Hepatocyte (in vitro differentiated cells): ENCODE measurements at places on chromosomes 2 and 18. TPM values are rescaled to one million over a fixed set of nuclear protein-coding genes. Genes with fewer than 3 reads are reported as not detected.

SOWAHC gene
- 26.2 and 26.5 TPM in 2 replicates for total RNA-seq

CPSF3 gene
- total RNA-seq: 38.7 and 39.1 TPM in 2 replicates

DNA sequence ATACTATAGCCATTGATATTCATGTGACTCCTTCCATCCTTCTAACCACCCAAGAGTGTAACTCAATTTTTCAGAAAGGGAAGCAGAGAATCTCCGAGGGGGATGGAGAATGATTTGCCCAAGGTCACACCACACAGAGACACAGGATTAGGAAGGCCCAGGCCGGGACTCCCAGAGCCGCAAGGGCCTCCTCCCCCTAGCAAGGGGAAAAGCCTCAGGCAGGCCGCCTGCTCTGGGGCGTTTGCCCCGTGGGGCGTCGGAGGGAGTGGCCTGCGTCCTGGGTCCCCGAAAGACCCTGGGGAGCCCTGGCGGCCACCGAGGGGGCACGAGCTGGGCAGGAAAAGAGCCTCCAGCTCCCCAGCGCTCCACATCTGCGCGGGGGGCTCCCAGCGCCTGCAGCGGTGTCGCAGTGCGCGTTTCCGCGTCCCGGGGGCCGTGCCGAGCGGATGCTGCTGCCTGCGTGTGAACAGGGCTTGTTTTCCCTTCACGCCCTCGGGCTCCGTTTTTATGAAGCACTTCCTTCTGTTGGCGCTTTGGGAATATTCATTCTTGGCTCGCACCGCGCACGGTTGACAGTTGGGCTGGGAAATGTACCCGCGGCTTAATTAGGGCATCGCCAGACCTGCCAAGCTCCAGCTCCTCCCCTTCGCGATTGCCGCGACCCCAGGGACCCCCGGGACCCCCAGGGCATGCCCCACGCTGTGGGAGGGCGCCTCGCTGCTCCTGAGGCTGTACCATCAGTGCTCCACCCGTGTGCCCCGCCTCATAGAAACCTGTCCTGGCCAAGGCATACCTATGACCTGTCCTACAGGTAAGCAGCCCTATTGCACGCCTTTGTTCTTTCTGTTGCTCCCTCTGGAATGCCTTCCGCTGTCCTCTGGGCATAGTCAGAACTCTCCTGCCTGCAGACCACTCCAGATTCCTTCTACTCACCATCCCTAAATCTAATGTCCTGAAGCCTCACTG is 158.9 kb upstream of the GLI2 start:
- H3K4me1 ChIP-seq: peaks cover under 1% of the 10 kb centered on the region
- no peak overlapping the region for H3K4me3 ChIP-seq
- no peak for DNase-seq
- H3K27me3 ChIP-seq: peaks cover 10% of the 10 kb centered on the region
- H3K27ac ChIP-seq: no peak overlapping the region

DNA sequence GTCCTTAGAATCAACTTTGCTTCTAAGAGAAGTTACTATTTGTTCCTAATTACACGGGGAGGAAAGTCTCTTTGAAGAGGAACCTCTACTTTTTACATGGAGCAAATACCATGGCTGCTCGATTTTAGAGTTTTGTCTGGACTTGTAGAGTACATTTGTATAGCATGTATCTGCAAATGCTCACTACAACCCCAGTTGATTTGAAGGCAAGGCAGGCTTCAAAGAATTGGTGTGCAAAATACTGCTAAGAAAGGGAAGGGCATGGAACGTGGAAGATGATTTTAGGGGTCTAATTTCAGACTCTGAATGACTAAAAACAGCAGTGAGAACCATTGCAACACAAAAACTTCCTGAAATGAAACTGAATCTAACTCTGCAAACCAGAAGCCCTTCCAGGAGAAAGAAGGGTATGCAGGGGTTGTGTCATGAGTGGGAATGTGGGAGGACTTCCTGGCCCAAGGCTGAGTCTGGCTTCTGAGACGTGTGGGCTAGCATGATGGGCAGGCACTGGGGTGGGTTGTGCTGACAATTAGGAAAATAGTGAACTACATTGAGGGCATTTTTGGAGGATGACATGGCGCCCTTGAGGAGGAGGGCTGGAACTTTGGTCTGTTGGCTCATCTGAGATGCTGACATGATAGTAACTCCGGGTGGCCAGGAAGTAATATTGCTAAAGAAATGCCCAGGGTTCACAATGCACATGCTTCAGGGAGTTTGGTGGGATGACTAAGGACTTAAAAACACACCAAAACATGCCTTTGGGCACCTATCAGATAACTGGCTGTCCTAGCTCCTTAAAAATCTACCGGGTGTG is 18.9 kb upstream of the IL1R2 start:
- no peak overlapping the region for H3K4me3 ChIP-seq
- no peak for DNase-seq
- peak overlapping the region; percentile 25 for H3K27ac ChIP-seq
- no peaks in the 10 kb centered on the region for H3K36me3 ChIP-seq
- no peaks in the 10 kb centered on the region for H3K27me3 ChIP-seq
- no peaks in the 10 kb centered on the region for H3K4me1 ChIP-seq

DNA sequence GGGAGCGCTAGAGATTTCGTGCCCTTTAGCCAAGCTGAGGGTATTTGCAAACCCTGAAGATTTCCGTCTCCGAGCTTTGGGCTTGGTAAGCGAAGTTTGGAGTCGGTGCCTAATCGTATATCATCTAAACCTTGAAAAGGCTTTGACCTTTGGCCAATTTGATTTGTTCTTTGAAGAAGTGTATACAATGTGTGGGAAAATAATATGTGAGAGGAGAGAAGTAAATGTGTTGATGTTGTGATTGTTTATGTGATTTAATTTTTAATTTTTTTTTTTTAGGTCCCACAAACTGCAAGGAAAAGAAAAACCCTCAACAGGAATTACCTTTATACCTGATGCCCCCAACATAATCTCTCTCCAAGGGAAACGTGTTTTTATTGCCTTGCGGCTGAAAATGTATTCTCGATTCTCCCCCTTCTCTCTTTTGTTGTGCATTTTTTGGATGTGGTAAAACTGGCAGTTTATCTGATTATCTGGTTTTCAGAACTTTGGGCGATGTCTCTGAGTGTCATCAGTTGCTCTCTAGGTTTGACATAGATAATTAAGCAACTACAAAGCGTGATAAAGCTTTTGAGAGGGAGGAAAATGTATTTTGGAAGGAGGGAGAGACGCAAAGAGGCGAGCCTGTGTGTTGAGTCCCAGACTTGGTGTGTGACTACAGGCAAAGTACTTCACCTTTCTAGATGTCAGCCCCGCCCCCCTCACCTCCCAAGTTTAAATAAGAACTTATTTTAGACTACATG is 912 bp upstream of the FBXO11 start:
- H3K27ac ChIP-seq: peak overlapping the region; percentile 83
- H3K36me3 ChIP-seq: no peaks in the 10 kb centered on the region
- peak; percentile 28 for DNase-seq
- H3K4me1 ChIP-seq: peaks cover 8% of the 10 kb centered on the region

DNA sequence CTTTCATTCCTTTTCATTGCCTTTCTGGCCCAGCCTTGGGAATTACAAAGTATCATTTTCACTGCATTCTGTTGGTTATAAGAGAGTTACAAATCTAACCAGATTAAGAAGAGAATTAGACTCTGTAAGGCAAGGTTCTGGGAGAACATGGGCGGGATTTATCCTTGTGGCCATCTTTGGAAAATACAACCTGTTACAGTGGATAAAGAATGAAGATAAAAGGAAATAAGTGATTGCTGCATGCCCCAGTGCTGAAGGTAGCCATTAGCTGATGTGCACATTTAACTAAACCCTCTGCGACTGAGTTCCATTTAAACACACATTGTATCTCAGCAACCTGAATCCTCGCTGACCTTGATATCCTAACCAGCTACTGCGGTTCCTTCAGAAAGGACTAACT is 93.4 kb downstream of the SMC6 start:
- H3K36me3 ChIP-seq: no peaks in the 10 kb centered on the region
- no peak for DNase-seq
- no peaks in the 10 kb centered on the region for H3K4me1 ChIP-seq
- no peak overlapping the region for H3K4me3 ChIP-seq
- H3K27ac ChIP-seq: no peak overlapping the region
- no peaks in the 10 kb centered on the region for H3K27me3 ChIP-seq

- peaks cover 4% of the 10 kb centered on the region for H3K4me1 ChIP-seq
- H3K27ac ChIP-seq: no peak overlapping the region
- DNase-seq: no peak
- no peak overlapping the region for H3K4me3 ChIP-seq
- no peaks in the 10 kb centered on the region for H3K36me3 ChIP-seq
Observed at GRCh38 chr2:187299122-187299906, 148.7 kb downstream of the CALCRL start.

DNA sequence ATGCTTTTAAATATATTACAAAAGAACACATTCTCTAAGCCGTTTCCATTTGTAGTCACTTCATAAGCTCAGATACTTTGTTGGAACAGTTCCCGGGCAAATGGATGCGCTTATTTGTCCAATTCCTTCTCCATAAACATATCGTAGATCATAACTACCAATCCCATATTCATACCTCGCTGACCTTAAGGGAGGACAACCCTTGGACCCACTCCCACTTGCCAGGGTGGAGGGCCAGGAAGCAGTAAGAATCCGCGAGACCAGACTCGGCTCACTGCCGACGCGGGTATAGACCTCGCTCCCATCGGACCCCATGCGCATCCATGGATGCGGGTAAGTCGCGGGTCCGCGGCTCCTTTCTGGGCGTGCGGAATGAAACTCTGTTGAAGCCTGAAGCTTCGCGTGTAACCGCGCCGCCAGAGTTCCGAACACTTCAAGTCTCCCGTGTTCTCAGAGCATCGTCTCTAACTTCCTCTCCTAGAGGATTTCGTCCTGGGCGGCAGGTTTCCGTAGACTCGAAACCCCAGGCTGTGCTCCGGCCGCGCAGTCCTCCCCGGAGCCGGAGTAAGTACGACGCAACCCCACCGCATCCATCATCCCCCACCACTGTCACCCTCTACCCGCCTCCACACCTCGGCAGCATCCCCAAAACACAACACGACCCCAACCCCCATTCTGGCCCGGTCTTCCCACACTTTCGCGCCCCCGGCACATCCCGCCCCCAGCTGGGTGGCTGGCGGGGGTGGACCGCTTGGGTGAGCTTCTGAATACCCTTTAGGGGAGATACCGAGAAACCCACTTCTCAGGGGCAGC is 1.1 kb downstream of the DSC3 start:
- peaks cover 12% of the 10 kb centered on the region for H3K4me1 ChIP-seq
- no peaks in the 10 kb centered on the region for H3K36me3 ChIP-seq
- H3K27ac ChIP-seq: peak overlapping the region; percentile 71

DNA sequence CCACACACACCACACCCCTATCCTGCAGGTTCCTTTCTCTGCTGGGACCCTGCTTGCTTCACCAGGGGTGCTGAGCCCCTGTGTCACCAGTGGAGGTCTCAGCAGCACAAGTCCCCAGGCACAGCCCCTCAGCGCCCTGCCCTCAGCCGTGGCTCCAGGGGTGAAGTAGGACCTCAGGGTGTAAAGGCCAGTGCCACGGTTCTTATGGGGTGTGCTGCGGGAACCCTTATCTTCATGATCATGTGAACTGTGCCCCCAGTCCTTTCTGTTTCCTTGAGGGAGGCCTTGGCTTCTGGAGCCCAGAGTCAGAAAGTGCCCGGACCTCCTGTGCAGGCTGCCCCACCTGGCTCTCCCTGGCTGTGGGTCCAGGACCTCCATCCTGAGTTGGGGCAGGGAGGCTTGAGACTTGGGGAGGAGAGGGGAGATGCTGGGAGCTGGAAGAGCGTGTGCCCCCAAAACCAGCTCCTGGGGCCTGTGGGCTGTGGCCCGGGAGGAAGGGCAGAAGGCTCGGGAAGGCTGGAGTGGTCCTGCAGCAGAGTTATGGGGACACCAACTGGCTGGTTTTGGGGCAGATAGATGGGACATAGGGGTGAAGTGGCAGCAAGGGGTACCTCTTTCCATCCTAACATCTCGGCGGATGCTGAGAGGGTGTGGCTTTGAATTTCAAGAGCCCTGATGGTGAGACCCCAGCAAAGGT is 20.2 kb upstream of the KLF11 start:
- no peak for DNase-seq
- H3K4me1 ChIP-seq: no peaks in the 10 kb centered on the region
- no peaks in the 10 kb centered on the region for H3K36me3 ChIP-seq
- no peak overlapping the region for H3K4me3 ChIP-seq
- no peak overlapping the region for H3K27ac ChIP-seq

ARHGAP28 gene
- 60.7 and 71.3 TPM in 2 replicates for total RNA-seq

LRRFIP1 gene
- 42.7 and 49.0 TPM in 2 replicates for total RNA-seq

- H3K4me3 ChIP-seq: no peak overlapping the region
- H3K36me3 ChIP-seq: no peaks in the 10 kb centered on the region
Observed at GRCh38 chr2:144415386-144415785, 104.5 kb downstream of the ZEB2 start.

HOXD11 gene
- total RNA-seq: 5.7 and 6.3 TPM in 2 replicates

DNA sequence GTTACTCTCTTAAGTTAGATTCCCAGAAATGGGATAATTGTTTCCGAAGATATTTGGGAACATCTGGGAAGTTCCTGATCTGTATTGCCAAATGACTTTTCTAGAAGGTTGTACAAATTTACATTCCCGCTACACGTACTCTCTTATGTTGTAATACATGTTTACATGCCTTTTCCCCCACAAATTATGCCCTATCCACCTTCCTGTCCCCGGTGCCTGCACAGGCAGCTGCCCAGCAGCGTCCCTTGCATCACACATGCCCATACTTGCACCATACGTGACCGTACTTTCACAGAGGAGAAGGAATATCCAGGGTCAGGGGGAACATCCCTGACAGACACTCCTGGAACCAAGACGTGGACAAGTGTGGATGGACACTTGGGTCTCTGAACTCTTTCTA is 24.2 kb upstream of the KLF11 start:
- no peak overlapping the region for H3K27ac ChIP-seq
- H3K4me3 ChIP-seq: no peak overlapping the region
- no peaks in the 10 kb centered on the region for H3K36me3 ChIP-seq
- no peaks in the 10 kb centered on the region for H3K27me3 ChIP-seq
- no peak for DNase-seq

CD8A gene
- 0.33 TPM in 1 of 2 replicates, not detected in the other for total RNA-seq

DNA sequence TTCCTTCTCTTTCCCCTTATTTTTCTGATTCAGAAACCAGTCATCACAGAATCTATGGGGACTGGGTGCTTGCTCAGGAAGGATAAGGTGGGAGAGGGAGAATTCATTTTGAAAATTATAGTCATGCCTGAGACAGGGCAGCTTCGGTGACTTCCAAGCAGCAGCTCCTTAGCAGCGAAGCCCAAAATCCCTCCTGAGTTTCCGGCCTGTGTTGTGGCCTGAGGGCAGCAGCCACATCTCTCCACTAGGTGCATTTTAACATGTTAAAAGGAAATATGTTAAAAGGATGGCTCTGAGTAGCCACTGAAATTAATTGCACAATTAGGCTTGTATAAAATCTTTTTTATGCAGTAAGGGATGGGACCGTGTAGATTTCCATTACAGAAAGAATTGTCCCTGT is 207.0 kb upstream of the RAB12 start:
- no peaks in the 10 kb centered on the region for H3K27me3 ChIP-seq
- H3K36me3 ChIP-seq: no peaks in the 10 kb centered on the region
- no peak overlapping the region for H3K27ac ChIP-seq
- no peak overlapping the region for H3K4me3 ChIP-seq
- DNase-seq: no peak
- H3K4me1 ChIP-seq: no peaks in the 10 kb centered on the region

DNA sequence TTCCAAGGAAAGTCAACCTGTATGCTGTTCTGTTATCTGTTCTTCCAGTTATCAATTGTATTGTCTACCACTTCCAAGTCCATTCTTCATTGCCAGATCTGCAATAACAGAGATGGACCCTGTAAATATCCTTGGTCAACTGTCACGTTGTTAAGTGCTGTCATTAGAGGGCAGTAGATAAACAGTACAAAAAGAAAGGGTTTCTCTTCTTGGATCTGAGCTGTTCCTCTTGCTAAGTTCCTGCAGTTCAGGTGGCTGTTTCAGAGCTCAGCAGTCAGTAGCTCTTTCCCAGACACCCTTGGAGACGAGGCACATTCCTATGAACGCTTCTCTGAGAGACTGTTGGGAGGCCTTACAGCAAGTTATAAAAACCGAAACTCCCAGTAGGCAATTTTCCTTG is 957.1 kb upstream of the CHAC2 start:
- no peak overlapping the region for H3K27ac ChIP-seq
- peak; percentile 31 for DNase-seq
- no peak overlapping the region for H3K4me3 ChIP-seq
- H3K36me3 ChIP-seq: no peaks in the 10 kb centered on the region
- H3K4me1 ChIP-seq: no peaks in the 10 kb centered on the region
